ENCODE measurements at places on chromosomes 5 and 9.

DNA sequence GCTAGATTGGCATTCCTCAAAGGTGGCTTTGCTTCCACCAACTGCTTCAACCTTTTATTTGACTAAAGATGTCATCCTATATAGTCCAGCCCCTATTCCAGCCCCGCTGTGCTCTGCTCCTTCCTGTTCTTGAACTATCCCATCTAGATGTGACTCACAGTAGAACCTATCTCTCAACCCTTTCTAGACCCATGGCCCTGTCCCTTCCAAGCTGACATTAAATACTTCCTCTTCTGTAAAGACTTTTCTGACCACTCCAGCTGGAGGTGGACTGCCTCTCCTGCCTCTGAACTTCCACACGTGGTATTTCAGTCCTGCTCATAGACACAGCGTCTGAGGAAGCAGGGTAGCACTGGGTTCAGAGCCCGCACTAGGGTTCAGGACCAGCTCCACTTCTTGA lies 32.4 kb downstream of the OSTF1 start:
- DNase-seq = no peak

DNA sequence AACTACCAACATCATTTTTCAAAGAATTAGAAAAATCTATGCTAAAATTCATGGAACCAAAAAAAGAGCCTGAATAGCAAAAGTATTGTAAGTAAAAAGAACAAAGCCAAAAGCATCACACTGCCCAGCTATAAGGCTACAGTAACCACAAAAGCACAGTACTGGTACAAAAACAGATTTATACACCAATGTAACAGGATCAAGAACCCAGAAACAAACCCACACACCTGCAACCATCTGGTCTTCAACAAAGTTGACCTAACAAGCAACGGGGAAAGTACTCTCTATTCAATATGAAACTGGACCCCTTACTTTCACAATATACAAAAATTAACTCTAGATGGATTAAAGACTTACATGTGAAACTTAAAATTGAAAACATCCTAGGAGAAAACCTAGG lies 94.2 kb upstream of the TARS1 start:
- DNase-seq = no peak

DNA sequence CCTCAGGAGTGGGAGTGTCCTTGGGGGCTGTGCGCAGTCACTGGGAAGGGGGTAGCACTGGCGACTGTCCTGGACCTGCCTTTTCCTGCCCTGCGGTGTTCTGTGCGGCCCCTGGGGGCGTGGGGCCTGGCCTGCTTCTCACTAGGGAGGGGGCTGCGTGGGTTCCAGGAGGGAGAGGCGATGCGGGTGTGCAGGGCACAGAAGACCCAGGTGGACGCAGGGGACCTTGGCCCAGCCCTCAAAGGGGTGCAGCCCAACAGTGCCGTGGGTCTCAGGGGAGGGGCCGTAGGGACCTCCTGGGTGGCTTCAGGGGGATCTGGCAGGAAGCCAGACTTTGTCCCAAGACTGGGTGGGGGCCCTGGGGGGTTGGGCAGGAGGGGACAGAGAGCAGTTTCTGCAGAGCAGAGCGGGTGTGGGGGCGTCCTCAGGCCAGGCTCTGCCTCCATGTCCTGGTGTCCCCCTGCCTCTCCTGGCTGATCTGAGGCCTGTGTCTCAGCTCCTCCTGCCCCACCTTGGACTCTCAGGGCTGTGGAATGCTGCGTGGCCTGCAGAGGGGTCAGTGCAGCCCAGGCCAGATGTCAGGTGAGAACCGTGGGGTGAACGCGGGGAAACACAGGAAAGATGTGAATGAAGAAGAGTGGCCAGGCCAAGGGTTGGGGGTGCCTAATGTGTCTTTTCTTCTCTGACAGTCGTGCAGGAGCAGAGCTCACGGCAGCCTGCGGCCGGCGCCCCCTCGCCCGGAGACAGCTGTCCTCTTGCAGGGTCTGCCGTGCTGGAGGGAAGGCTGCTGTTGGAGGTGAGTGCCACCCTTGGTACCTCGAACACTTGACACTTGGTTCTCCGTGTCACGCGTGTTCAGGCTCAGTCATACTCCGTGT lies 54.6 kb downstream of the AHRR start:
- DNase-seq = no peak

- no peak for DNase-seq
These were observed 363.4 kb downstream of the NPR3 start for GRCh38 chr5:33074548-33074947.

DNA sequence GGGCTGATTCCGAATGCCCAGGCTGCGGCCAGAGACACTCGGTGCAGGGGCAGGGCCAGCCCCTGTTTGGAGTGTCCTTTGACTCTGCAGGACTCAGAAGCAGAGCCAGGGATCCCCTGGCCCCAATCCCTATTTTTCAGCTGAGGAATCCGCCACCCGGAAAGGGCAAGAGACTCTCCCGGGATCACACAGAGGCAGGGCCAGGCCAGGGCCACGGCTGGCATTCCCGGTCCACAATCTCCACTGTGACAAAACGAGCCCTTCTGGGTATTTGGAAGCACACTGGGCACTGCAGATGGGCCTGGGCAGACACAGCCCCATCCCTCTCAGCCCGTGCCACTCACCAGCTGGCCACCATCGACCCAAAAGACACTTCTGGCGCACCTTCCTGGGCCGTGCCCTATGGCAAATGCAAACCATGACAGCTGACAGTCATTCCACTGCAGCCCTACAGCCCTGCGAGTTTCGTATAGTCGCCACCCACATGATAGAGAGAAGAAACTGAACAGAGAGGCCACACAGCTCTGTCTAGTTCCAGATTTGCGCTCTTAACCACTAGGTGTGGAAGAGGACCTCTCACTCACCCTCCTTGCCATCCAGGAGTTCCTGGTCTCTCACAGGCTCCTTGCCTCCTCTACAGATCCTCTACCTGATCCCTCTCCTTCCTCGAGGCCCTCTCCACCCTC lies 13.3 kb downstream of the NR5A1 start:
- DNase-seq = no peak

All from eye (tissue), 1 donor.